ENCODE measurements at places on chromosomes 6 and 20.

DNA sequence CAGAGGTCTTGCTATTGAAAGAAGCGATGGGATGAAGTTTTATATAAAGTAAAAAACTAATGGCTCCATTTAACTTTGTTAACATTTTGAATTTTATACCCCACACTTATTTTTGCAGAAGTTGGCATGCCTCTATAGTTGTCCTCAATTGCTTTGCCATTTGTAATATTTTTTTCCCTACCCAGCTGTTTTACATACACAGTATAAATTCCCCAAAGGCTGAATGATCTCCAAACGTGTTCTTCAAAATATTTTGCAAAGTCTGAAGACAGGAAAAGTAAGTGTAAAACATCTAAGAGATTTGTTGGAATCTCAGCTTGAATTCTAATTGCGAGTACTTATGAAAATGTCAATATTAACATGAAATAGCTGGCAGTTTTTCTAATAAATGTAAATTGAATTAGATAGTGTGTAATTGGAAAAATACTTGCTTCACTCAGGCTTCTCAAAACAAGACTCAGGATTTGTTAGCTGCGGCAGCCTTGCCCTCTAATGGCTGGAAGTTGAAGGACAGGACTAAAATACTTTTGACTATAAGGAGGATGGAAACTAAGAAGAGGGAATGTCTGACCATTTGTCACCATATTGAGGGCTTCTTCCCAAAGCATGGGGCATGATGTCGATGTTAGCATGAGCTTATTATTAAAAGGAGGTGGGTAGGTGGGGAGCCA lies 226.8 kb downstream of the UST start:
- no peak for DNase-seq

- DNase-seq = no peak
Measured at GRCh38 chr6:37441651-37442050, 8.6 kb downstream of the CMTR1 start.

- DNase-seq = no peak
Measured at GRCh38 chr6:11738234-11738633, 40.4 kb downstream of the ADTRP start.

DNA sequence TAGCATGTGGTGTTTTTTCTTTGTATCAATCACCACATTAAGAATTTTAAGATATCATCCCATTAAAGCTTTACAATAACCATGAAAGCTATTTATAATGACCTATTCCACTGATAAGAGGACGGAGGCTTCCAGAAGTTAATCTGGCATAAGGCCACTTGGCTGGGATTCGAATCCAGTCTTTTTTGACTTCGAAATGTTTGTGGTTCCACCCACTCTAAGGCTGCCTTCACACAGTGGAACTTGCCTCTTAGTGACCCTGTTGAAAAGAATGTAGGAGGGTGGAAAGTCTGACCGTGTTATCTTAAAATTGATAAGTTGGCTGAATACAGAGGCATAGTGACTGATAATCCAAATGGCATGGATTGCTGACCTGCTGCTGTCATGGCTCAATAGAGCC lies 959.7 kb downstream of the KIF16B start:
- no peak for DNase-seq

DNA sequence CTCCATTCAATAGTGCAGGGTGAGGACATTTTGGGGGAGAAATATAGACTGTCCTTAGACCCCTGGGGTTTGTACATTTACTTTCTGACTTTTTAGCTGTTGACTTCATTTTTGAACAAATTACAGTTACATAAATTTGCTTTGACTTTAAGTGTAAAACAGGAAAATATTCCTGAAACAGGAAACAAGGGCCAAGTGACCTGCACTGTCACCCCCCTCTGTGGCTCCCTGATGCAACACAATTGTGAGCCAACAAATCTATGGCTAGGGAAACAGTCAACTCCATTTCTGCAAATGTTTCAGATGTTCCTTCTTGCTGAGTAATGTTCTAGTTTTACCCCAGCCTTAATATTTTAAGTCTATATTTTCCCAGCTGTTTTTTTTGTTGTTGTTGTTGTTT lies 39.8 kb downstream of the HLA-A start:
- DNase-seq = no peak

- DNase-seq = no peak
Measured at GRCh38 chr6:71887006-71887743, 825 bp downstream of the RIMS1 start.

GRCh38 chr6:164163239-164163638 lies 748.7 kb downstream of the QKI start:
- no peak for DNase-seq

DNA sequence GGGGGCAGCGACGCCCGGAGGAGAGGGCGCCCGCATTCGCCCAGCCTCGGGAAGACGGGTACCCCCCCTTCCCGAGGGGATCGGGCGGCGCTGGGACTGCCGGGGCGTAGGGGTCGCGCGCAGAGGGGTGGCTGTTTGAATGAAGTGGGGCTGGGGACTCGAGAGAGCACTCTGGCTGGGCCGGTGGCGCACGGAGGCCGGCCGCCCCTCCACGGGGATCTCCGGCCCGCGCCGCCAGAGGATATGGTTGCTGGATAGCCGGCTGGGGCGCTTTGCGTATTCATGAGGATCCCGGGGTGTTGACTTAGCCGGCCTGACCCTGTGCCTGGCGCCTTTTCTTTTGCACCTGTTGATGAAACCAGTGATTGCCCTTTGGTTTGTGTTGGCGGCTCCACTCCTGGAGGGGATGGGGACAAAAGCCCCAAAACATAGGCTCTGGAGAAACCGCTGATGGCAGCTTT lies 469 bp downstream of the SYNJ2 start:
- peak; percentile 46 for DNase-seq

- DNase-seq = no peak
Measured at GRCh38 chr6:170439366-170440361, 113.4 kb downstream of the PSMB1 start.

GRCh38 chr6:13355043-13355945 lies 27.0 kb upstream of the TBC1D7 start:
- DNase-seq = no peak

GRCh38 chr20:46642969-46643343 lies 8.3 kb downstream of the SLC13A3 start:
- no peak for DNase-seq

GRCh38 chr20:22623211-22623610 lies 38.8 kb upstream of the FOXA2 start:
- DNase-seq = no peak

DNA sequence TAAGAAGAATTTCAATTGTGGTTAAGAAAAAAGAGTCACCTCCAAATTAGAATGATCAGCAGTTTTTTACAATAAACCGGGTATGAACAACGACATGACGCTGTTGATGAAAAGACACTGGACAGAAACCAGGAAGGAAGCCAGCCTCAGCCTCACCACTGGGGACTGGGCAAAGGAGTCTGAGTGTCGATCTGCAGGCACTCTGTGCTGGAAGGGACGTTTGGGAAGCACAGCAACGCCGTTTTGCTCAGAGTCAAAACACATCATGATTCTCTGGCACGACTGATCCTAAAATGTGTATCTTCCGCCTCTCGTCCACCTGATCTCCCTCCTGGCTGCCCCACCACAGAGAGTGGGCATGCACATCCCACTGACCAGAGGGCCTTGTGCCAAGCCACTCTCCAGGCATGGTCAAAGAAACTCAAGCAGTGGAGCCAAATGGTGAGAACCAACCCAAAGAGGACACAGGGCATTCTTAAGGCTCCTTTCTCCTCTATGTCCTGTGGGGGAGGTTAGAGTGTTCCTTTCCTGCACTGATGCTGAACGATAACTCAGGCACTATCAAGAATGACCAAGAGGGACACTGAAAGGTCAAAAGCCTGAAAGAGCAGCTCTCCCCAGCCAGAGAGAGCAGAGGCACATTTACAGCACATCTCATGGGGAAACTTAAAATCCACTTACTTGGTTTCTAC lies 68.8 kb downstream of the AGPAT4 start:
- no peak for DNase-seq

DNA sequence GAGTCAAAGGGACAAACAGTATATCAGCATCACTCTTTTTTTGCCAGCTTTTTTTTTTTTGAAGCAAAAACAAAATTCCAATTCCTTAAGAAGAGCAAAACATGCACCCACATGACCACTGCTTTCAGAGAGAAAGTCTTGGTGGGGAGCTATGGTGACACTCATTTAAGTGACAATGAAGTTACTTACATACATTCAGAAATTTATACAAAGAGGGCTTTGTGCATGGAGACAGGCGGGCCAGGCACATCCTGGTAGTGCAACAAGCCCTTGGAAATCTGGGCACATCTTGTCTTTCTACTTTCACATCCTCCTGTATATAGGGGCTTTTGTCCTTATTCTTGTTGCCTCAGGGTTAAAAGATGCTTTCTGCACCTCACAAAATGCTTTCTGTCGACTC lies 55.9 kb downstream of the IL22RA2 start:
- DNase-seq = no peak

DNA sequence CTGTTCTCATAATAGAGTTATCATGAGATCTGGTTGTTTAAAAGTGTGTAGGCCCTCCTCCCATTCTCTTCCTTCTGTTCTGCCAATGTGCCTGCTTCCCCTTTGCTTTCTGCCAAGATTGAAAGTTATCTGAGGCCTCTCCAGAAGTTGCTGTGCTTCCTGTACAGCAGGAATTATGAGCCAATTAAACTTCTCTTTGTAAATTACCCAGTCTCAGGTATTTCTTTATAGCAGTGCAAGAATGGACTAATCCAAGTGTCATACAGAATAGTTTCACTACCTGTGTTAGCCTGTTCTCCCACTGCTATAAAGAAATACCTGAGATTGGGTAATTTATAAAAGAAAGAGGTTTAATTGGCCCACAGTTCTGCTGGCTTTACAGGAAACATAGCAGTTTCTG lies 100.0 kb downstream of the CD24 start:
- DNase-seq = no peak

- DNase-seq = no peak
Measured at GRCh38 chr20:48455651-48456365, 372.0 kb downstream of the PREX1 start.

DNA sequence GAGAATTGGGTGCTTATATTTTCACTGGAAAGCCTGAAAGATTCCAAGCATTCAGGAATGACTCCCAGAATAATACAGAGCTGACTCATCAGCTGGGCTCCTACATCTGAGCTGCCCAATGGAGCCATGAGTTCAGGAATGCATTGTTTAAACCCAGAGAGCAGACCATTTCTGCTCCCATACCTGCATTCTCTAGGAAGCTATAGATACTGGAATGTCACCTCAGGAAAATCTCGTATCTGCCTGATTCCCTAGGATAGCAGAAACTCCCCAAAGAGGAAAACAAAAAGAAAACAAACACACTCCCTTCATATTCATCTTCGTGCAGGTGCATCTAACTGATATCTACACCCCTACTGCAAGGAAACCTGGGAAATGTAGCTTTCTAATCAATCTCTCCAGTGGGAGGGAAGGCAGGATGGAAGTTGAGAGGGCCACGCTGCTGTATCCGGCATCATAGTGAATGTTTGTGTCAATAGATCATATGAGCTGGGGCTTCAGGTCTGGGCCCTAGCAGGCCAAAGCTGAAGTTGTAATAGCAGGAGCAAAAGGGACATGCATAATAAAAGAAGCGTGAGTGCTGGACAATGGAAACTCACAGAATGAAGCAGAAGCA lies 8.2 kb upstream of the SLC2A12 start:
- DNase-seq = no peak

GRCh38 chr6:167703347-167703746 lies 123.4 kb upstream of the AFDN start:
- no peak for DNase-seq

GRCh38 chr6:53029257-53029656 lies 34.2 kb upstream of the GSTA4 start:
- DNase-seq = no peak

GRCh38 chr20:24954566-24954965 lies 5.5 kb downstream of the CST7 start:
- no peak for DNase-seq

DNA sequence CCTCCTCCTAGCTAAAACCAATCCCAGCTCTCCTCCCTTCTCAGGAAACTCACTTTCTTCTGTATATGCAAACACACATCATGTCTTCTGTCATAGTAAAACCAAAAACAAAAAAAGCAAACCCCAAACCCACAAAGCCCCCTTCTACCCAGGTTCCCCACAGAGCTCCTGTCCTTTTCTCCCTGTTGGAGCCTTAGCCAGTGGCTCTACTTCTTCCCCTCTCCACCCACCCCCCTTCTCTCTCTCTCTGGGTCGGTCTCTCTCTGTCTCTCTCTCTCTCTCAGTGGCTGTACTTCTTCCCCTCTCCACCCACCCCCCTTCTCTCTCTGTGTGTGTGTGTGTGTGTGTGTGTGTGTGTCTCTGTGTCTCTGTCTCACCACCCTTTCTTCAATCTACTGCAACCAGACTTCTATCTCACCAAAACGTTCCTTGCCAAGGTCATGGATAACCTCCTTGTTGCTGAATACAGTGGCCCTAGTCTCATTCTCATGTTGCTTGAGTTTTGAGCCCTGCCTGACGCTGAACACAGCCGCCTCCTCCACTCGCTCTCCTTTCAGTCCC lies 8.7 kb upstream of the OSER1 start:
- no peak for DNase-seq

- DNase-seq = no peak
Measured at GRCh38 chr6:14735956-14736486, 509.8 kb upstream of the JARID2 start.

- DNase-seq = no peak
Measured at GRCh38 chr6:121912905-121913304, 477.5 kb downstream of the GJA1 start.

DNA sequence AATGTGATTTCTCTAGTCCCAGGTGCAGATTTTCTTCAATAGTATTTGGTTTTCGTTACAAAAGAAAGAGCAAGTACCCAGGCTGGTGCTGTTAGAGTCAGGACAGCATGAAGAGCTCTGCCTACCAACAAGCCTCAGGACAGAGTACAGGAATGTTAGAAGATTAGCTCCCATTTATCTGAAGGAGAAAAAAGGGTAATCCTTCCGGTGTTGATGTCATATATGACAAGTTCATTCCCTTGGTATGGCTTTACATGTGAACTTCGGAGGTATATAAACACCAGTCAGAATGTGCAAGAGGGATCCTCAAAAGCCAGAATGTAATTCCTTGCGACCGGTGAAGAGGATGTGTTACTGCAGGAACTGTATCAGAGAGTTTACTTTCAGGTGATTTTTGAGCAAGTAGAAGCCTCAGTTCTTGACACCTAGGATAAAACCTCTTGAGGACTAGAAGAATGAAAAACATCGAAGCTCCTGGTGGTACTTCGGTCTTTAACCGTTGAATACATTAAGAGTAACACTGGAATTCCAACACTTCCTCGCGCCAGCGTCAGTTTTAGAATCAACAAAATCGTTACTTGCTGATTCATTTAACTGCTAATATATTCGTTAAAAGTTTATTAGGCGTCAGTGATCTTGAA lies 194.2 kb upstream of the ZNF184 start:
- no peak for DNase-seq

- peak; percentile 45 for DNase-seq
Measured at GRCh38 chr6:38155144-38155543, 335.6 kb downstream of the ZFAND3 start.

GRCh38 chr6:127737009-127737486 lies 160.1 kb downstream of the C6orf58 start:
- DNase-seq = peak; percentile 42

DNA sequence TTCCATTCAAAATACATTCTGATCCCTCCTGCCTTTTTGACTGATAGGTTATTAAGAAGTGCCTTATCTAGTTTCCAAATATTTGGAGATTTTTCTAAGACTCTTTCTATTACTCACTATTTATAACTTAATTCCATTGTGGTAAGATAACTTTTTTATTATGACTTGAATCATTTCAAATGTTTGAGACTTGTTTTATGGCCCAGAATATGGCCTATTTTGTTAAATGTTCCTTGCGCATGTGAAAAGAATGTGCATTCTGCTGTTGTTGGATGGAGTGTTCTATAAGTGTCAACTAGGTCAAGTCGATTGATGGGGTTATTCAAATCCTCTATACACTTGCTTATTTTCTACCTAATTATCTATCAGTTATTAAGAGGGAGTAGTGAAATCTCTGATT lies 13.1 kb upstream of the TCP11 start:
- no peak for DNase-seq

Data from endothelial cell (in vitro differentiated cells).